GM04503 (cell line): ENCODE measurements at places on chromosomes 12 and 14.

DNA sequence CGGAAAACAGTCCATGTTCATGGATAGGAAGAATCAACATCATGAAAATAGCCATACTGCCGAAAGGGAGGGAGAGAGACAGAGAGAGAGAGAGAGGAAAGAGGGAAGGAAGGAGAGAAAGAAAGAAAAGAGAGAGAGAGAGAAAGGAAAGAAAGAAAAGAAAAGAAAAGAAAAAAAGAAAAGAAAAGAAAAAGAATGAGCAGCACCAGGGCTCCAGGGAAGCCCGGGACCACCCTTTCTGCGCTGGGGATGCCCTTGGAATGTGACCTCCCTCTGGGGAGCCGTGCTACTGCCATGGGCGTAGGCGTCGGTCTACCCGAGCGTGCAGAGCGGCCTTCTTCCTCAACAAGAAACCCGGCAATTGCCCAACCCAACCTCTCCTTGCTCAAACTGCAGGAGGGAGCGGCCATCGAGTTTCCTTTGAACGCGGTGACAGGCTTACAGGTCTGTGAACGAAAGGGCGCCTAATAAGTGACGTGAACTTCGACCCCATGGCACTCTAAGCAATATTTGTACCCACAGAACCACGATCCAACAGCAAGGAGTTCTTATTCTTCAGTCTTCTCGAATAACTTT, 16.9 kb downstream of the OR6S1 start:
- DNase-seq = no peak

- no peak for DNase-seq
Measured at GRCh38 chr12:104371043-104371870, 67.7 kb downstream of the EID3 start.

DNA sequence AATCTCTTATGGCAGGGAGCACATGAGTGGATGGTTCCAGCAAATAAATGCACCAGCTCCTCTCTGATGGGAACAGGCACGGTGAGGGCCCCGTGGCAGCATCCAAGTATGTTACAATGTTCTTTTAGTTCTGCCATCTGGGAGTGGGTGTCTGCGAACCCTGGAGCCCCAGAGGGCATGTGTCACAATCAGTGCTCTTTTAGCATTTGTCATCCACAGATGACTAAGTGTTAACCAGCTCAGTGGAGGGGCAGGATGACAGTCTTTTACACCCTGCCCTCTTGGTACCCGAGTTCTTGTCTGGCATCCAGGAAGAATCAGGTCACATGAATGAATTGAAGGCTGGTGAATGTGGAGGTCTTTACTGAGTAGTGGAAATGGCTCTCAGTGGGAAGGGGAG, 560.4 kb upstream of the FLRT2 start:
- no peak for DNase-seq

DNA sequence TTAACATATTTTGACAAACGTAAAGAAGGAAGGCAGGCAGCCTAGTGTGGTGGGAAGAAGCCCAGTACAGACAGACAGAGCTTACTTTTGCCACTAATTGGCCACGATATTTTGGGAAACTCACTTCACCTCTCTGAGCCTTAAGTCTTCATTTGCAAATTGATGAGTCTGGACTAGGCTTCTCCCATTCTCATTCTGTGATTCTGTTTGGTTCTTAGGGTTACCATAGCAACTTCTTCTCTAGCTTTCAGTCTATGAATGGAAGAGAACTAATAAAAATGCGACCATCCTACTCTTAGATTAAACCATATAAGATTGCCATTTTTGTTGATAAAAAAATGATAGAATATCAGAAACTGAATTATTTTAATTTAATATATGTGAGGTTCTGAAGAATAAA, 210.5 kb downstream of the SNAPC1 start:
- DNase-seq = no peak

DNA sequence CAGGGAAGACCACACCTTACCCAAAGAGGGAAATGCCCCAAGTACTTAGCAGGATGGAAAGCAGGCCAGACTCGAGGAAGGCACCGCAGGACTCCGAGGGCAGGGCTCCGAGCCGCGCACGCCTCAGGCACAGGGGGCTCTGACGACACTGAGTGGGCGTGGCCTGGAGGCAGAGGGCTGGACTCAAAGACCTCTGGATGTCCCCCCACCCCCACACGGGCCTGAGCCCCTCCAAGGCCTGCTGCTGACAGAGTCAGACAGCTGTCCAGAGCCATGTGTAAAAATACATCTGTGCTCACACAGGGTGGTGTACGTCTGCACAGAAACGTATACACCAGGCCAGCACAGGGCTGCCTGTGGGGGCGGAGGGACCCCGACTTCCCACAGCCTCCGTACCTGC, 1.4 kb downstream of the AKT1 start:
- DNase-seq = no peak

DNA sequence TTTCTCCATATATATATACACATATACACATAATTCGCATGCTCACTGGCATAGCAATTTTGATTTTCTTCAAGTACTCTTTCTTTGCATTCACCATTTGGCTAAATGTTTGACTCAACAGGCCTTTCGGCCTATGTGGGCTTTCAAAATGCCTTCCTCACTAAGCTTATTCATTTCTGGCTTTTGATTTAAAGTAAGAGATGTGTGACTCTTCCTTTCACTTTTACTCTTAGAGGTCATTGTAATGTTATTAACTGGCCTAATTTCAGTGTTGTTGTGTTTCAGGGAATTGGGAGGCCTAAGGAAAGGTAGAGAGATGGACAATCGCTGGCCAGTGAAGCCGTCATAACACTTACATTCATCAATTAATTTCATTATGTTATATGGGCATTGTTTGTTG, 14.5 kb upstream of the KLRD1 start:
- DNase-seq = no peak
